ENCODE measurements at places on chromosomes 6 and 20.

GRCh38 chr6:50820869-50821264, 2.2 kb downstream of the TFAP2B start:
- DNase-seq = no peak

DNA sequence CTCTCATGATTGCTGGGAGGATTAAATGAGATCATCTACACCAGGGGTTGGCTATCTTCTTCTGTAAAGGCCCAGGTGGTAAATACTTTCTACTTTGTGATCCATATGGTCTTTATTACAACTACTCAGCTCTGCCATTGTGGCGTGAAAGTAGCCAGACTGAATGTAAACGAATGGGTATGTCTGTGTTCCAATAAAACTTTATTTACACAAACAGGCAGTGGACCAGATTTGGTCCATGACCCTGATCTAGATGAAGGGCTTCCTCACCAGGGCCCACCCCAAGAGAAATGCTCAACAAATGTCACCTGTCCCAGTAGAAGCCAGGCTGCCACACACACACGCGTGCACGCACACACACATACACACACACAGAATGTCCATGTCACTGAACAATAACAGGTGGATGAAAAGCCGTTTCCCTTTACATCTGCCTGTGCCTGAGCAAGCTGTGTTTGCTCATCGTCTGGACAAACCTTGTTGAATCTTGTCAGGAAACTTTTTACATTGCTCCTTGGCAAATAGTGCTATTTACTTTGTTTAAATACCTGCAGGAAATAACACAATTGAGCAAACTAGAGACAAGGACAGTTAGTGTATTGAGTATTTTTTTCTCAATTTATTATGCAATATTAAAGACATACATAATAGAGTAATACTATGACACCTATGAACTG, 114.3 kb downstream of the EYA2 start:
- no peak for DNase-seq

DNA sequence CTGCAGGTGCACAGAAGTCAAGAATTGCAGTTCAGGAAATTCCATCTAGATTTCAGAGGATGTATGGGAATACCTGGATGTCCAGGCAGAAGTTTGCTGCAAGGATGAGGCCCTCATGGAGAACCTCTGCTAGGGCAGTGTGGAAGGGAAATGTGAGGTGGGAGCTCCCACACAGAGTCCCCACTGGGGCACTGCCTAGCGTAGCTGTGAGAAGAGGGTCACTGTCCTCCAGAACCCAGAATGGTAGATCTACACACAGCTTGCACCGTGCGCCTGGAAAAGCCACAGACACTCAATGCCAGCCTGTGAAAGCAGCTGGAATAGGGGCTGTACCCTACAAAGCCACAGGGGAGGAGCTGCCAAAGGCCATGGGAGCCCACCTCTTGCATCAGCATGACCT, 681.4 kb downstream of the EPHA7 start:
- no peak for DNase-seq

GRCh38 chr20:51540580-51540979, 1.9 kb downstream of the NFATC2 start:
- DNase-seq = no peak

DNA sequence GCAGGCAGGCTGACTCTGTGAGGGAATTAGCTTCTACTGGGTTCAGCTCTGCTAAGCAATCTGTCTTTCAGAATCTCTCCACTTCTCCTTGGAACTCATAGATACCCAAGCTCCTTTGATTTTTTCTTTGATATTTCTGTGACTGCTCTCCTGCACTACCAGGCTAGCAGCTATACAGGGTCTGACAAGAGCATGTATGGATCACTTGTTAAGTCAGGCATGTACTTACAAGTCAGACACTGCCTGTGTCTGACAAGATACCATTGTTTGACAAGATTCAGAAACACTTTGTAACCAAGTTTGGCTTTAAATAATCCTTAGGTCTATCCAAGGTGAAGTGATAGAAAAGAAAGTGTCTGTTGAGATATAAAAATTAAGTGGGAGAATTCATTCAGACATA, 79.5 kb downstream of the SESN1 start:
- no peak for DNase-seq

GRCh38 chr20:19690462-19690861, 67.6 kb upstream of the RIN2 start:
- no peak for DNase-seq

DNA sequence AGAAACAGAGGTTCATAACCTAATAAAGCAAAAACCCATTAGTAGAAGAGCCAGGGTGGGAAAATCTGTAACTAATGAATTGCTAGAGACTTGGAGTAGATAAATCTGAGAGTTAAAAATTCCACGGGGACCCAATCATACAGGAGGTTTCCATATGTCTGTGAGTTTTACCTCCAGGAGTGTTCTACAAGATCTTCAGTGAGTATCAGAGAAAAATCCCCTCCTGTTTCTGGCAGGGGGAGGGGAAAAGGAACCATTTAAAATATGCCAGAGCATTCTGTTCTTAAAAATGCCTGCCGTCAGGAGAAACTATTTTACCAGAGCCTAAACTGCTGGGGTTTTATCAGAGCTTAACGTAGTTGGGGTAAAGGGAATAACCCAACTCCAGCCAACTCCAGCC, 54.0 kb upstream of the PLN start:
- no peak for DNase-seq

DNA sequence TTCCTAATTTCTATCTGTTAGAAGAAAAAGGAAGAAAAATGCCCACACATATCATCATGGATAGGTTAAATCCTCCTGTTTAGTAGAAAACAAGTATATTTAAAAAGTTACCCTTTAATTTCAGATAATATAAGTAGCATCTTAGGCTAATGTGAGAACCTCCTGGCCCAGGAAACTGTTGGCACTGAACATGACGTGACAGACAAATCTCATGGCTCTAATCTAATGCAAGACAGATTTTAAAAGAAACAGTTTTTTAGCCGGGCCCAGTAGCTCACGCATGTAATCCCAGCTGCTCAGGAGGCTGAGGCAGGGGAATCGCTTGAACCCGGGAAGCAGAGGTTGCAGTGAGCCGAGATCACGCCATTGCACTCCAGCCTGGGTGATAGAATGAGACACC, 22.9 kb downstream of the CYP39A1 start:
- no peak for DNase-seq

- no peak for DNase-seq
Measured at GRCh38 chr6:139510040-139510790, 135.8 kb upstream of the CITED2 start.

- DNase-seq = no peak
Measured at GRCh38 chr6:85049282-85049681, 284.9 kb upstream of the TBX18 start.

- DNase-seq = no peak
Measured at GRCh38 chr6:106527979-106528378, 101.3 kb downstream of the RTN4IP1 start.

DNA sequence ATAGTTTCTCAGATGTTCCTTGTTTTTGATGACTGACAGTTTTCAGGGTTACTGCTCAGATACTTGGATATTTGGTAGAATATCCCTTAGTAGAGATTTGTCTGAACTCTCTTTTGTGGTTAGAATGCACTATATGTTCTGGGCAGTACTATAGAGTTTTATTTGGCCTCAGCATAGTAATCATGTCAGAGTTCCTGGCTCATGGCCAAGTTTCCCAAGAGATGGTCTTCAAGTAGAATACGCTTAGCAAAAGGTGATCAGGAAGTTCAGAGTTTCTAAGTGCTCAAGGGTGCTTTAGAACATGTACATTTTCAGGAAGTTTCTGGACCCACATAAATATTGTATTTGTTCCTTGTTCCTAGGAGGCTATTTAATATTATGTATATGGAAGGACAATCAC, 1209.7 kb upstream of the GJE1 start:
- DNase-seq = no peak

DNA sequence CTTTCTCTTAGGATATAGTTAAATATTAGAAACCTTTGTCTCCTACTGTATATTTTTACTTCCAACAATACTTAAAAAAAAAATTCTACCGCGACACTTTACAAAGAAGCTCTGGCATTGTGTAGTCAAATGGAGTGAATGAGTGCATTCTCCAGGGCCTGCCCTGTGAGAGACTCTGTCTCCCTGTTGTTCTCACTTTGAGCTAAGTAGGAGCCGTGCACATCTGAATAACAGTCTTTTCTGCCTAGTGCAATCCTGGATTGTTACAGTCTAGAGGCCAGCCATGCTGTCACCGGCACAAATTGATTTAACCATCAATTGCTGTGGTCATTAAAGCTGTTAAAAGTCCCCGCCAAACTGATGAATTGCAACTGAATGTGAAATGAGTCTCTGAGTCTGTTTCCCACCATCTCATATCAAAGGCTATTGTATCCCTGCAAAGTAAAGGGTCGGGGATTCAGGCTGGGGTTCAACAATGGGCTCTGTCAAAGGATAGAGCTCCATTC, 156.0 kb downstream of the RFPL4B start:
- no peak for DNase-seq

- DNase-seq = no peak
Measured at GRCh38 chr20:18981962-18982539, 168.5 kb downstream of the SCP2D1 start.

- DNase-seq = no peak
Measured at GRCh38 chr6:53306819-53307347, 41.9 kb downstream of the ELOVL5 start.

- no peak for DNase-seq
Measured at GRCh38 chr6:48883116-48883515, 579.9 kb downstream of the MMUT start.

GRCh38 chr6:108337721-108338120, 42.9 kb downstream of the AFG1L start:
- DNase-seq = no peak

GRCh38 chr20:24102290-24102689, 113.7 kb upstream of the GGTLC1 start:
- no peak for DNase-seq

DNA sequence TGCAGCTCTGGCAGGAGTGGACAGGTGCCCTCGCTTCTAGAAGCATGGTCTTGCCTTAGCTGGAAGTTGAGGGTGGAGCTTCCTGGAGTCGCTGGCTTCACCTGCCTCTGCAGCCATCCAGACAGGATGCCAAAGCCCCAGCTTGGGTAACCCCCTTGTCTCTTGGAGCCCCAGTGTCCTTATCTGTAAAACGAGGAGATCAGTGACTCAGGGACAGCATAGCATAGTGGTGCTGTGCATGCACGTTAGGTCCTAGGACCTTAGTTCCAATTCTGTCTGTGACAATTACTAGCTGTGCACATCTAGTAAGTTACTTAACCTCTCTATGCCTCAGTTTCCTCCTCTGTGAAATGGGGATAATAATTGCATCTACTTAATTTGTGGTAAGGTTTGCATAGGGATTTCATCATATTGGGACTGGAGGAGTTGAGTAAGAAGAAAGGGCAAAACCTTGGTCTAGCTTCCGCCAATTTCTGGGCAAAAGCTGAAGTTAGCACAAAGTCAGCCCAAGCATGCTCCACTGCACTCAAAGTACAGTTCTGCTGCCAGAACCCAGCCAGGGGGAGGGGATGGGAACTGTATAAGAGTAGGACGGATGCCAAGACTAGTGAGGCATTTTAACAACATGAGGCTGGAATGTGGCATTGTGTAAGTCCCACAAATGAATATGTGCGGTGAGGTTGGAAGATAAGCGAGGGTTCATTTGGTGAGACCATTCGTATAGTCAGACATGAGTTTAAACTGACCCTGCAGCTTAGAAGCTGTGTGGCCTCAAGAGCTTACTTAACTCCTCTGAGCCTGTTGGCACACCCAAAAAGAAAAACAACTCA, 24.5 kb downstream of the TOX2 start:
- DNase-seq = no peak

- no peak for DNase-seq
Measured at GRCh38 chr6:13769655-13770053, 44.7 kb downstream of the MCUR1 start.

GRCh38 chr20:51493346-51493791, 49.1 kb downstream of the NFATC2 start:
- no peak for DNase-seq

GRCh38 chr6:147559006-147559405, 50.5 kb downstream of the SAMD5 start:
- no peak for DNase-seq

DNA sequence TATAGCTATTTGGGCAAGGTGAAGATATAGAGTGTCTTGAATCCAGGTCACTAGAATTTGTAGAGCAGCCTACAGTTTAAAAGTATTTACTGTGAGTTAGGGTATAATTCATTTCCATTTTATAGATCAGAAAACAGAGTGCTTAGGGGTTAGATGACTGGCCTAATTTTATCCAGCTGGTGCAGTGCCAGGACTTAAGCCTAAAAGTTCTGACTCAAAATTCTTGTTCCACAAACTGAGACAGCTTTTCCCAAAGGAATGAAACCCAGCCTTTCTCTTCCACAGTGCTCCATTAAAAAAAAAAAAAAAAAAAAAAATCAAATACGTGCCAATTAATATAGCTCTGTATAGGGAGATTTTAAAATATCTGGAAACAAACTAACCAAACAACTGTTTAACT, 441.0 kb upstream of the MARCKS start:
- no peak for DNase-seq

DNA sequence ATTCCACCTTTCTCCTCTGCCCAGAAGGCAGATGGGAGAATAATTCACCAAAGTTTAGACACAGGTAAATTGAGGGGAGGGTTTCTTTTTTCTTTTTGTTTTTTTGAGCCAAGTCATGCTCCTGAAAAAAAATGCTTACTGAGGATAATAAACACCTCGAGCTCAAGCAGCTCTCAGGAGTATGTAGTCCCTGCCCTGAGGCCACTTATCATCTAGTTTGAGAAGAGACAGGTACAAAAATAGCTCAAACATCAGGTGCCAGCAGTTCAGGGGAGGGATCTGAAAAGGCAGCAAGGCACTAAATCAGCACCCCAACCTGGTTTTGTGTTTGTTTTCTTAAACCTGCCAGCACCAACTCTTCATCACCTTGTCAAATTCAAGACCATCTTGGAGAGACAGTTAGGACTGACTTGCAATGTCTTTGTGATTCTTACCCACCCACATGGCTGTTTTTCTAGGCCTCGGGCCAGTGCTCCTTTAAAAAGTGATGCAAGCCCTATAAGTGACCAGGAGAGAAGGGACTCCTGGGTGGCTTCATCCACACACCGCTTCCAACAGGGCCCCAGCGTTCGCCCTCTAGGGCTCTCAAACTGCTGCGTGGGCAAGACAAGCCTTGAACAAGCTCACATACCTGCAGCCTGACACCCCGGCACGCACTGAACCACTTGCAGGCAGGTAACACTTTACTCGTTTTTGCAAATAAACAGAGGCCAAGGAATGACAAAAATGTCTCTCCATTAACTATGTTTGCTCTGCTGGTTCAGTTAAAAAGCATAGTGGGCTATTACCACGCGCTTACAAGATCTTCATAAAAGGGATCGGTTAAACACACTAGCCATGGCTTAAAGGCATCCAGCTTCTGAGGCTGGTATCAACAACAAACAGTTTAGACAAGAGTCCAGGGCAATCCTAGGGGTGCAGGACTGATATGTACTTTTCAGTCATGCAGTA, 13.9 kb downstream of the JAG1 start:
- DNase-seq = no peak

GRCh38 chr20:49814057-49814694, 1.5 kb downstream of the SLC9A8 start:
- DNase-seq = no peak
